ENCODE measurements at places on chromosomes 5 and 9. TPM values are rescaled to one million over a fixed set of nuclear protein-coding genes. Genes with fewer than 3 reads are reported as not detected.

The STPG3 gene
- total RNA-seq: not detected

The F2RL1 gene
- total RNA-seq: 0.52 TPM

The KIF24 gene
- total RNA-seq: 5.7 TPM

The IPPK gene
- 6.3 TPM for total RNA-seq

The PRKAA1 gene
- 41.2 TPM for total RNA-seq

The DOK3 gene
- 5.7 TPM for total RNA-seq

The SLC31A2 gene
- 5.2 TPM for total RNA-seq

The FCHSD1 gene
- 5.2 TPM for total RNA-seq

The CAMK2A gene
- total RNA-seq: 45.9 TPM

The LCP2 gene
- 6.8 TPM for total RNA-seq

The NUP214 gene
- 20.9 TPM for total RNA-seq

The CD72 gene
- total RNA-seq: 2.1 TPM

The PLPP7 gene
- 34.4 TPM for total RNA-seq

The PCDHGA4 gene
- 1.0 TPM for total RNA-seq

The TRIP13 gene
- 5.7 TPM for total RNA-seq

The NSMF gene
- 4.2 TPM for total RNA-seq

The FOXD4L4 gene
- total RNA-seq: under 0.01 TPM

The ASPN gene
- 213 TPM for total RNA-seq

The SPATA31C1 gene
- not detected for total RNA-seq

The CDH9 gene
- not detected for total RNA-seq

The TMEM215 gene
- total RNA-seq: 0.52 TPM

The RASGEF1C gene
- 5.7 TPM for total RNA-seq

The SOWAHA gene
- under 0.01 TPM for total RNA-seq

The MED10 gene
- 6.3 TPM for total RNA-seq

The MTMR12 gene
- 15.1 TPM for total RNA-seq

The IRX4 gene
- under 0.01 TPM for total RNA-seq

The TMEM174 gene
- not detected for total RNA-seq

The TIGD6 gene
- 6.3 TPM for total RNA-seq

The NTNG2 gene
- total RNA-seq: under 0.01 TPM

The CEP72 gene
- total RNA-seq: 5.2 TPM

The RLN1 gene
- 1.0 TPM for total RNA-seq

The TMC1 gene
- total RNA-seq: 0.52 TPM

The TNFSF8 gene
- 1.0 TPM for total RNA-seq

The FSD1L gene
- 8.9 TPM for total RNA-seq

The APBA1 gene
- 2.6 TPM for total RNA-seq

The DMRTA1 gene
- total RNA-seq: 0.52 TPM

The FANCC gene
- total RNA-seq: 12.0 TPM

The RNF183 gene
- not detected for total RNA-seq

The COL5A1 gene
- total RNA-seq: 258 TPM

The FOXI1 gene
- total RNA-seq: not detected

The SGCD gene
- total RNA-seq: 73.6 TPM

The STC2 gene
- total RNA-seq: 3.1 TPM

The RNF224 gene
- total RNA-seq: not detected
